Skeletal muscle tissue (tissue), 5 donors: ENCODE measurements at places on chromosomes 7 and 10. TPM values are rescaled to one million over a fixed set of nuclear protein-coding genes. Genes with fewer than 3 reads are reported as not detected.

Gene PTPRN2
- 1.6 TPM for total RNA-seq

Gene GNG11
- 20.4 TPM for total RNA-seq

Gene YAE1
- total RNA-seq = 15.7 TPM

Gene PHKG1
- total RNA-seq = 48.0 TPM

Gene VAX1
- total RNA-seq = not detected

Gene GLCCI1
- 15.1 TPM for total RNA-seq

Gene GPR26
- total RNA-seq = not detected

Gene PRSS37
- total RNA-seq = not detected

Gene BLNK
- total RNA-seq = 1.6 TPM

Gene ACBD7
- 1.6 TPM for total RNA-seq

Gene STAG3
- total RNA-seq = 0.52 TPM

Gene PRKCQ
- 14.6 TPM for total RNA-seq

Gene FAM171A1
- total RNA-seq = 11.0 TPM

Gene PRSS2
- not detected for total RNA-seq

Gene CYP2E1
- total RNA-seq = 1.0 TPM

Gene ATOH7
- not detected for total RNA-seq

Gene EPO
- total RNA-seq = not detected

Gene ANKRD7
- 3.1 TPM for total RNA-seq

Gene SVOPL
- total RNA-seq = not detected

Gene LAMB1
- total RNA-seq = 195 TPM

Gene TACC2
- 37.6 TPM for total RNA-seq

Gene ARHGAP22
- total RNA-seq = 1.0 TPM

Gene ERVW-1
- total RNA-seq = not detected

Gene FGFR2
- total RNA-seq = 11.5 TPM

Gene BAIAP2L1
- total RNA-seq = 1.6 TPM

Gene UBTD1
- total RNA-seq = 8.4 TPM

Gene FGFBP3
- total RNA-seq = 1.6 TPM

Gene PAPOLB
- under 0.01 TPM for total RNA-seq

Gene MOGAT3
- total RNA-seq = not detected

Gene LRRC4
- total RNA-seq = 1.0 TPM

Gene AFAP1L2
- 24.0 TPM for total RNA-seq

Gene AKR1C4
- total RNA-seq = not detected

Gene ADCY1
- 9.9 TPM for total RNA-seq

Gene ANKRD1
- 14.1 TPM for total RNA-seq

Gene MSS51
- 22.4 TPM for total RNA-seq

Gene RTKN2
- 2.1 TPM for total RNA-seq

Gene SEC31B
- 2.6 TPM for total RNA-seq

Gene NOLC1
- total RNA-seq = 26.6 TPM

Gene EN2
- under 0.01 TPM for total RNA-seq

Gene ENTPD1
- total RNA-seq = 8.9 TPM

Gene ELFN1
- total RNA-seq = 1.6 TPM

Gene NUTM2D
- total RNA-seq = 2.6 TPM

Gene FAM25C
- total RNA-seq = not detected

Gene LOXL4
- total RNA-seq = 4.2 TPM

Gene CRHR2
- under 0.01 TPM for total RNA-seq

Gene PNLIPRP3
- under 0.01 TPM for total RNA-seq

Gene POLR2J
- total RNA-seq = 19.8 TPM

Gene NEUROD6
- total RNA-seq = not detected

Gene DOCK4
- 24.5 TPM for total RNA-seq

Gene ZNF239
- 9.4 TPM for total RNA-seq

Gene CYP26C1
- not detected for total RNA-seq

Gene ZPBP
- total RNA-seq = not detected

Gene PPP1R17
- not detected for total RNA-seq

Gene GDF10
- total RNA-seq = 1.0 TPM
